ENCODE measurements at places on chromosomes 3 and 15.

GRCh38 chr3:158808697-158809096 lies 6.8 kb downstream of the MFSD1 start:
- peak; percentile 75 for DNase-seq

GRCh38 chr15:80811781-80812315 lies 32.7 kb downstream of the CEMIP start:
- no peak for DNase-seq

- peak; percentile 20 for DNase-seq
These were observed 15.9 kb upstream of the ALDH1A2 start for GRCh38 chr15:58081456-58081855.

- DNase-seq: no peak
These were observed 119.0 kb downstream of the BBX start for GRCh38 chr3:107641572-107642307.

DNA sequence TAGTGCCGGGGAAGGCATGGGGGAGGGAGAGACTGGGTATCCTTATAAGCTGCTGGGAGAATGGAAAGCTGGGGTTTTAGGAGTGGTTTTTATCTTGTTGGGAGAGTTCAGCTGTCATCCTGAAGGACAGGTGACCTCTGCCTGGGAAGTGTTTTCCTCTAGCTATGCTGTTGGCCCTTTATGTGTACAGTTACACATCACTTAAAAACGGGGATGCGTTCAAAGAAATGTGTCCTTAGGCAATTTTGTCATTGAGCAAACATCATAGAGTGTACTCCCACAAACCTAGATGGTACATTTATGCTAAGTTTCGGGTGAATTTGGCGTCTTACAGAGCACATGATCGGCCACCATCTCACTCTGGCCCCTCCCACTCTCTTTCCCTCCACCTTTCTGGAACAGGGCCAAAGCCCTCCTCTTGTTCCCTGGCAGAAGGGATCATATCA lies 164.3 kb upstream of the NUDT16 start:
- DNase-seq: peak; percentile 53

- DNase-seq: peak; percentile 33
These were observed 26.2 kb downstream of the SLC2A2 start for GRCh38 chr3:171000281-171000680.

GRCh38 chr3:156761713-156762451 lies 64.3 kb upstream of the LEKR1 start:
- DNase-seq: no peak

DNA sequence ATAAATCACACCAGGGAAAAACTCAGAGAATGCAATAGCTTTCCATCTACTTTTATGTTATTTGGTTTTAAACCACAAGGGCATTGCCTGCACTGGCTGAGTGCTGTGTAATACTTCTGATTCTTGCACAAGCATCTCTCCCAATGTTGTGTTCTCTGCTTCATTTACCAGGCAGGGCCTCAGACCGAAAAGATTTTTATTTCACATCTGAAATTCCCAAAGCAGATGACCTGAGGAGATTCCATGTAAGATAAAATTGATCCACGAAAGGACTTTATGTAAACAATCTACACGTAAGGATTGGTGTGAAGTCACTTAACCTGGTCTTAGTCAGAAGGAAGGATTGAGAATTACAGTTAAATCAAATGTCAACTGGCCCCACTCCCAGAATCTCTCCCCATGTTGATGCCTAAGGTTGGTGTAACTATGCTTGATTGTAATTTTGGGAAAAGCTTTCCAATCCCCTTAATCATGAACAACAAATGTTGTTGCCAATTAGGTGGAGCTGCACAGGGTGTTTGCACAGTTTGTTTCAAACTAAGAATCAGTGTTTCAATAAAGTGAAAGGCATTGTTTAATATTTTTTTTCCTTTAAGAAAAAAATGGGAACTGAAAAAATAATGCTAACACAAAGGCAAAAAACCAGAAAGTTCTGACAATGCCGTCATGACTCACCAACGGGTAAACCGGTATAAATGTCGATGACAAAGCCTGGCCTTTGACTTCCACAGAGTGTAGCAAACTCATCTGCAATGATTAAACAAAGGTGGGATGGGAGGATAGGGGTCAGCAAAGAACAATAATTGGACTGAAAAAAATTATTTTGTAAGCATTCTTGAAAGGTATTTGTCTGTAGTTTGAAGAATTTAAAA lies 128.6 kb downstream of the DUT start:
- DNase-seq: peak; percentile 80

- no peak for DNase-seq
These were observed 5.5 kb downstream of the GATA2 start for GRCh38 chr3:128487538-128487812.

DNA sequence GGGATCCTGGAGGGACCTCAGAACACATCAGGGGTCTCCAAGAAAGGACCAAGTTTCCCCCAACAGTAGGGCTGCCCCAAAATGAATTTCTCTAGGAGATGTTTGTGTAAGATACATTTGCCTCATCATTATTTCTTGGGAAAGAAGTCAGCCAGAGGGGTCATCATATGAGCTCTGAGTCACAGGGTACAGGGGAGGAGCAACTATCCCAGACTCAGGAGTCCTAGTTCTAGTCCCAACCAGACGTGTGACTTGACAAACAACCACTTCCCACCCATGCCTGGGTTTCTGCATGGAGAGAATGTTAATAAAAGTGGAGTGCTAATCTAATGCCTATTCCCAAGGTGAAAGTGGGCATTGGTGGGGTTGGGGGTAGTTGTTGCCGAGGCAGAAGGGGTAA lies 144.1 kb downstream of the ALDH1A2 start:
- peak; percentile 46 for DNase-seq

DNA sequence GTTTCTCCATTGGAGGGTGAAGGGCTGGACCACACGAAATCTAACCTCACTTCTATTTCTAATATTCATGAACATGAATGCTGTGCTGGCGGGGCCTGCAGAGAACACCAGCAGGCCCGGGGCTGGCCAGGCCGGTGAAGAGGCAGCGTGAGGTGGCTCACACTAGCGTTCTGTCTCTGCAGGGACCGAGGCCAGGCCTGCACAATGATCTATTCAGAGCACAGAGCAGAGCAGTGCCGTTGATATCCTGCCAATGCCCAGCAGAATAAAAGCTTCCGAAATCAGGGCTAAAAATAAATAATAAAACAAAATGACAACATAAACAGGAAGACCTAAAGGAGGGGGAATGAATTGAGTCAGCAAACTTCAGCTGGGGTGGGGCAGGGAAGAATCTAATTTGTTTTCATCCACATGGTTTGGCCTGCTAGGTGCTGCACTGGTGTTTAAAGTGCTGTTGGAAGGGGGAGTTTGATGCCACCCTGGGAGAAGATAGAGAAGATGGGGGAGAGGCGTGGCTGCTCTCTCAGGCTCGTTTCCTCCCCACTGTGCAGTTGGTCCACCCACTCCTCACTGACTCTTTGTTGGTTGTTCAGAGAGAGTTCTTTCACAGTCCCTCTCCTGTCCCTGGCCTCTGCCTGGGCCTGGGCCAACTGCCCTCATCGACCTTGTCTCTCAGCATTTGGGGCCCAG lies 837.1 kb downstream of the AGBL1 start:
- no peak for DNase-seq

- no peak for DNase-seq
These were observed 192.8 kb upstream of the ROBO1 start for GRCh38 chr3:79960594-79960993.

- DNase-seq: peak; percentile 43
These were observed 9.5 kb upstream of the CCDC66 start for GRCh38 chr3:56547486-56547885.

DNA sequence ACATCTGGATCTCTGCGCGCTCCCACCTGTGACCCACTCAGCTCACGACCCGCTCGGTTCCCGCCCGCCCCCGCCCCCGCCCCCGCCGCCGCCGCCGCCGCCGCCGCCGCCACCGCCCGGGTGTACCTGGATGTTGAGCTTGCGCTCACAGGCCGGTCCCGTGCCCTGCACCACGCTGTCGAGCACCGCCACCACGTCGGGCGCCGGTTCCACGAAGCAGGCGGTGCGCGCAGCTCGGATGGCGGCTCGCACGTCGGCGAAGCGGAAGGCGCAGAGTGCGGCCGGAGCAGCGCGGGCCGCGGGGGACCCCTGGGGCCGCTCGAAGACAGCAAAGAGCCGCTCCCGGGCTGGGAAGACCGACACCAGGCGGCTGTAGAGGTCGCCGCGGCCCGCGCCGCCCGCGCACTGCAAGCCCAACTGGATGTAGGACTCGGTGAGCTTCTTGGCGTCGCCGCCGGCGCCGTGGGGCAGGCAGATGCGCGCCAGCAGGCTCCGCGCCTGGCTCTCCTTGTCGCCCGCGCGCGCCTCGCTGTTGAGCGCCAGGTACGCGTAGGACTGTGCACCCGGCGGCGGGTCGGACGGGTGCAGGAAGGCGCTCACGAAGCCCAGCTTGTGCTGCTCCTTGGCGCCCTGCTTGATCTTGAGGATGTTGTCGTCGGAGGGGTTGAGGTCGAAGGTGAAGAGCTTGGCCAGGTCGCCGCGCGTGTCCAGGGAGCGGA lies 1.1 kb downstream of the PLXND1 start:
- peak; percentile 59 for DNase-seq

DNA sequence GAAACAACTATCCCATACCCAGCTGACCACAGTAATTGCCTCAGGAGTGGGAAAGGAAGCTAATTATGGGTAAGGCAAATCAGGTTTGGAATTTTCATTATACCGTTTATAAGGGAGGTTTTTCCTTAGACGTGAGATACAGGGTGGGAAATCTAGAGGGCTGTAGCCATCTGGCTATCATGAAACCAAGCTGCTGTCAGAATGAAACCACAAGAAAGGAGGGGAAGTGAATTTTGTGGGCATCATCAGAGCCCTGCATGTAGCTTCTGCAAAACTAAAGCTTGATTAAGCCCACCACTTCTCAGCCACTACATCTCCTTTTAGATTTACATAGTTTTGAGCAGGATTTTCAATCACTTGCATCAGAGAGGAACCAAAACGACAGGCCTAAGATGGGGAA lies 893.5 kb downstream of the TUSC7 start:
- no peak for DNase-seq

- DNase-seq: no peak
These were observed 28.3 kb downstream of the TSEN2 start for GRCh38 chr3:12512534-12513118.

GRCh38 chr15:96583671-96584070 lies 253.2 kb downstream of the NR2F2 start:
- no peak for DNase-seq

GRCh38 chr3:53845881-53846133 lies 412 bp downstream of the CHDH start:
- DNase-seq: no peak

DNA sequence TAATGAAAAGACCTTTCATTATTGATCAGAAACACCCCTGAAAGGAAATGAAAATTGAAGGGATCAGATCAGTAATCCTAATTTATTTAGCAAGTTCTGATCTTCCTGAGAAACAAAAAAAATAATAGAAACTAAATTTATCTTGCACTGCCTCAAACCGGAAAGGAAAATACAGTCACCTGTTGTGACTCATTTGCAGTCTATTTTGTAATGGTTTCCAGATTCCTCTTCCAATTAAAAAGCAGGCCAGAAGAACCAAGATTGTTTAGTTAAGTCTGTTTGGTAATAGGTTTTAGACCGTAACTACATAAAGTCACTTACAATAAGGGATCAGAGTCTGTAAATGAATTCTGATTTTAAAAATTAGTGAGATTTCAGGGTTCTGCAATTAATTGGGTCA lies 49.7 kb upstream of the ATOSA start:
- DNase-seq: peak; percentile 74

DNA sequence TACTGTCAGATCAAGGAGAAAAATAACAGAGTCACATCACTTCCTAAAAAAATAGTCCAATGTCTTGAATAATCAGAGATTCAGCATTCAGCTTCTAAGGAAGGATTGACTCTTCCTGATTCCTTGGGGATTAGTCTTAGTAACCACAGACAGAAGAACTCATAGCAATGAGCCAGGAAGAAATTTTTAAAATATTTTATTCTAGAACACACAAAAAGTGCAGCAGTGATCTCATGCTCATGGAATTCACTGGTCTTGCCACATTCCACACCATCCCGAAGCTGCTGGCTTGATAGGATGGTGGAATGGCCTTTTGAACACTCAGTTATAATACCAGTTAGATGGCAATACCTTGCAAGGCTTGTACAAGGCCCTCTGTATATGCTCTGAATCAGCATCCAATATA lies 43.0 kb upstream of the ABI3BP start:
- peak; percentile 95 for DNase-seq

- DNase-seq: no peak
These were observed 39.2 kb downstream of the CCDC66 start for GRCh38 chr3:56595975-56596840.

- DNase-seq: no peak
These were observed 338.4 kb downstream of the FHIT start for GRCh38 chr3:60912876-60913275.

GRCh38 chr3:25817107-25817506 lies 27.2 kb downstream of the OXSM start:
- no peak for DNase-seq

DNA sequence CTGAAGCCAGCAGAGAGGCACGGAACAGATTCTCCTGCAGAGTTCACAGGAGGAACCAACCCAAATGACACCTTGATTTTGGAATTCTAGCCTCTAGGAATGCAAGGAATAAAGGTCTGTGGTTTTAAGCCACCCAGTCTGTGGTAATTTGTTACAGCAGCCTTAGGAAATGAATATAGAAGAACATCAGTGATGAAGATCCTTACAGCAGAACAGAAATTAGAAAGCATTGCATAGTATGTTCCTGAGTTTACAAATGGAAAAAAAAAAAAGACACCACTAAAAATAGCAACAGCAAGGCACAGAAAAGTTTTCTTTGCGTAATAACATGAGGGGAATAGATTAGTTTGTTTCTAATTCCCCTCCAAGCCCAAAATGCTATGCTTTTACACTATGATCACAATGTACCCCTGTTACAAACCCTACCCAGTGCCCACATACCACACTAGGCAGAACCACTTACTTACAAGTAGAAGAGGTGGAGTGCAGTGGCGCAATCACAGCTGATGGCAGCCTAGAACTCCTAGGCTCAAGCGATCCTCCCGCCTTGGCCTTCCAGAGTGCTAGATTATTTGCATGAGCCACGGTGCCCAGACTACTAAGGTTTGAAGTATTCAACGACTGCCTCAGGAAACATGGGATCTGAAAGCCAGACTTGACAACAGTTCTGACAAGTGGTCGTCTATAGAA lies 84.3 kb downstream of the SHQ1 start:
- no peak for DNase-seq

GRCh38 chr3:169748670-169749069 lies 16.2 kb downstream of the TERC start:
- no peak for DNase-seq

- no peak for DNase-seq
These were observed at the start of gene GP9 for GRCh38 chr3:129060276-129061022. TSS of gene GP9 (plus strand) at chr3:129060779. CDS start at chr3:129061740, 961 bp downstream.

DNA sequence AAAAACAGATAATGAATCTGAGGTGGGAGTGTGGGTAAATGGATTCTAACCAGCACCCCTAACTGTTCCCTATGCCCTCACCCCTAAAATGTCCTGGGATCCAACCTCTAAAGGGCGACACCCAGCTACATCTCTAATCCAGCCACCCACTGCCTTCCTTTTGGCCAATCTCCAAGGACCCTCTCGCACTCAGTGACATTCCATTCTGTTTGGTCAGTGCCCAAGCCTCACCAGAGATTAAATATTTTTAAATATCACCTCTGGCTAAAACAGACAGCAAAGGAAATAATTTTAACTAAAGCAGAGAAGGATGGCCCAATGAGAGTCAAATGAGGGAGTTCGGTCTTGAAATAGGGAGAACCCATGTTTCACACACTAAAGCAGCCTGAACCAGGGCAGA lies 19.9 kb upstream of the SCN10A start:
- DNase-seq: no peak

- DNase-seq: no peak
These were observed 135.8 kb downstream of the THSD4 start for GRCh38 chr15:71250936-71251583.

GRCh38 chr3:182323898-182324297 lies 469.4 kb upstream of the ATP11B start:
- DNase-seq: no peak
